ENCODE measurements at places on chromosomes 13 and 19. TPM values are rescaled to one million over a fixed set of nuclear protein-coding genes. Genes with fewer than 3 reads are reported as not detected.

TEX29 gene
- total RNA-seq = not detected

DNA sequence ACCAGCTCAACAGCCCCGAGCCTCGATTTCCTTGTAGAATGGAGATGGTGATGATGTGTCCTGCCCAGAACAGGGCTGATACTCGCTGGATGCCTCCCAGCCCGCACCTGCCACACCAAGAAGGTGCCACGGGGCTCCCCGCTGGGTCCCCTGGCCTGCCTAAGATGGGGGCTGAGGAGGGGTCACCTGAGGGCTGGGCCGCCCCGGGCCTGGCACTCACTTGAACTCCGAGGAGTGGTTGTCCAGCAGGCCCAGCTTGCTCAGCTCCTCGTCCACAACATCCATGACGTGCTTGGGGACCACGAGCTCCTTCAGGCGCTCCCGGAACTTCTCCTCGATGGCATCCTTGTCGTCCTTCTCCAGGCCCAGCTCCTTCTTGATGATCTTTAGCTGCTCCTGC lies 14.4 kb downstream of the LONP1 start:
- no peak for DNase-seq

- DNase-seq = no peak
Measured at GRCh38 chr19:49085868-49086232, 599 bp downstream of the SNRNP70 start.

DNA sequence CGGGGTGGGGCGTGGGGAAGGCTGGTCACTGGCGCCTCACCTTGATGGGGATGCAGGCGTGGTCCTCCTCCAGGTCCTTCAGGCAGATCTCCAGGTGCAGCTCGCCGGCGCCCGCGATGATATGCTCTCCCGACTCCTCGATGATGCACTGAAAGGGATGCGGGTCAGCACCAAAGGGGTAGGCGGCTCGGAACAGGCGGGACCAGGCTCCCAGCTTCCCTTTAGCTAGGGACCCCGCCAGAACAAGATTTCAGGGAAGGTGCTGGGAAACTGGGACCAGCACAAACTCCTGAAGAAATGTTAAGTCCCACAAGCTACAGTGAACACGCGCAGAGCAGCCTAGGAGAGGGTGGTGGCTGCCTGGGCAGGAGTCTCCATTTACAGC lies 6.0 kb downstream of the EEF2 start:
- no peak for DNase-seq

DNA sequence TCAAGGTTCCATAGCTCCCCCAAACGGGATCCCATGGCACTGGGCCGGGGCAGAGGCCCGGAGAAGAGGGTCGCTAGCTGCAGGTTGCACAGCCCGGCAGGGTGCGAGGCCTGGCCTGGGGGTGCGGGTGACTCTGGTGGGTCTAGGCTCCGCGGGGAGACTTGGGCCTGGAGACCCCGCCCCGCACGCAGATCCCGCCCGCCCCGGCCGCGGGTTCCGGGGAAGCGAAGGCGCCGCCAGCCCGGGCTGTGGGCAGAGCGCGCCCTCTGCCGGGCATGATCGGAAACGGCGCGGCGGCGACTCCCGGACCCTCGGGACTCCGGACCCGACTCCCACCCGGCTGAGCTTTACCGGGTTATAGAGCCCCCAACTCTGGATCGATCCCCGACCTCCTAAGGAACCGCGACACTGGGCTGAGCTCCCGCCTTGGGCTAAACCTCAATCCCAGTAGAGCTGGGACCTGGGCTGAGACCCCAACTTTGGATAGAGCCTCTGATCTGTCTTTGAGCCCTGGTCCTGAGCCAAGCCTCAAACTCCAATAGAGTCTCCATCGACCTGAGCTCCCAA lies 3.1 kb upstream of the TNFAIP8L1 start:
- peak; percentile 77 for DNase-seq

- no peak for DNase-seq
Measured at GRCh38 chr19:55669418-55670279, 5.4 kb upstream of the EPN1 start.

DNA sequence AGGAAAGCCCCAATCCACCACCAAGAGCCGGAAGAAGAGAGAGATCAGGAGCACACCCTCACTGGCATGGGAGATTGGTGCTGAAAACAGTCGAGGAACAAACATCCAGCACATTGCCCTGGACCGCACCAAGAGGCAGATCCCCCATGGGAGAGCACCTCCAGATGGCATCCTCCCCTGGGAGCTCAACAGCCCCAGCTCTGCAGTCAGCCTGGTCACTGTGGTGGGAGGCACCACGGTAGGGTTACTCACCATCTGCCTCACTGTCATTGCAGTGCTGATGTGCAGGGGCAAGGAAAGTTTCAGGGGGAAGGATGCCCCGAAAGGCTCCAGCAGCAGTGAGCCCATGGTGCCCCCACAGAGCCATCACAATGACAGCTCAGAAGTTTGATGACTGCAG lies 110.2 kb downstream of the STOML3 start:
- no peak for DNase-seq

- no peak for DNase-seq
Measured at GRCh38 chr19:19209372-19209771, 2.4 kb upstream of the NCAN start.
